ENCODE measurements at places on chromosomes 11 and 22. TPM values are rescaled to one million over a fixed set of nuclear protein-coding genes. Genes with fewer than 3 reads are reported as not detected.

Gene MED17
- 16.8 TPM for total RNA-seq

Gene ESAM
- total RNA-seq: 0.14 TPM

Gene MPEG1
- not detected for total RNA-seq

Gene CCDC116
- 0.18 TPM for total RNA-seq

Gene RIC8A
- total RNA-seq: 193 TPM

Gene MMP27
- not detected for total RNA-seq

Gene KCNE3
- 18.1 TPM for total RNA-seq

Gene OR2D2
- 0.18 TPM for total RNA-seq

Gene MMP10
- 1.2 TPM for total RNA-seq

Gene HTR3B
- not detected for total RNA-seq

Gene PICK1
- total RNA-seq: 5.7 TPM

Gene NRGN
- not detected for total RNA-seq

Gene SPECC1L
- 35.4 TPM for total RNA-seq

Gene OSM
- total RNA-seq: not detected

Gene TMEM132A
- 23.9 TPM for total RNA-seq

Gene OR52E8
- not detected for total RNA-seq

Gene CRYBB1
- not detected for total RNA-seq

Gene TSSK2
- total RNA-seq: not detected

Gene KDM4E
- total RNA-seq: not detected

Gene SLC22A12
- not detected for total RNA-seq

Gene CALCB
- total RNA-seq: not detected

Gene CYP2R1
- total RNA-seq: 6.4 TPM

Gene ART1
- not detected for total RNA-seq

Gene NOL12
- total RNA-seq: 19.4 TPM

Gene NLRP14
- 0.09 TPM for total RNA-seq

Gene SCGB2A2
- not detected for total RNA-seq

Gene EHBP1L1
- total RNA-seq: 35.2 TPM

Gene MMP13
- not detected for total RNA-seq

Gene GPHA2
- total RNA-seq: not detected

Gene OR4A16
- not detected for total RNA-seq

Gene RAB39A
- not detected for total RNA-seq

Gene CASP1
- total RNA-seq: 29.3 TPM

Gene CCDC188
- total RNA-seq: 1.3 TPM

Gene MIF
- total RNA-seq: 480 TPM

Gene HTATIP2
- 67.2 TPM for total RNA-seq

Gene TPBGL
- total RNA-seq: not detected

Gene EIF3M
- total RNA-seq: 337 TPM

Gene OR8H1
- total RNA-seq: 0.14 TPM

Gene RAG2
- not detected for total RNA-seq

Gene SMIM38
- 0.28 TPM for total RNA-seq

Gene MS4A3
- total RNA-seq: not detected

Gene PNPLA5
- not detected for total RNA-seq

Gene PRPF19
- 35.5 TPM for total RNA-seq

Gene PKP3
- 1.6 TPM for total RNA-seq

Gene RCOR2
- total RNA-seq: 4.3 TPM

Gene CALCA
- total RNA-seq: not detected

Gene SCUBE2
- 4.4 TPM for total RNA-seq

Gene NCR3LG1
- 5.0 TPM for total RNA-seq

Gene APOL5
- total RNA-seq: not detected

Gene CASP5
- 0.14 TPM for total RNA-seq

Gene TNNT3
- total RNA-seq: not detected

Gene LMNTD2
- 0.28 TPM for total RNA-seq

Gene CCDC87
- 0.28 TPM for total RNA-seq

Gene TRIM29
- total RNA-seq: 0.57 TPM

Gene CHRM1
- not detected for total RNA-seq

Gene RBM4B
- 22.6 TPM for total RNA-seq

Gene CATSPER1
- total RNA-seq: not detected

All from smooth muscle cell of bladder (primary cell).